ENCODE measurements at places on chromosomes 5 and 9.

DNA sequence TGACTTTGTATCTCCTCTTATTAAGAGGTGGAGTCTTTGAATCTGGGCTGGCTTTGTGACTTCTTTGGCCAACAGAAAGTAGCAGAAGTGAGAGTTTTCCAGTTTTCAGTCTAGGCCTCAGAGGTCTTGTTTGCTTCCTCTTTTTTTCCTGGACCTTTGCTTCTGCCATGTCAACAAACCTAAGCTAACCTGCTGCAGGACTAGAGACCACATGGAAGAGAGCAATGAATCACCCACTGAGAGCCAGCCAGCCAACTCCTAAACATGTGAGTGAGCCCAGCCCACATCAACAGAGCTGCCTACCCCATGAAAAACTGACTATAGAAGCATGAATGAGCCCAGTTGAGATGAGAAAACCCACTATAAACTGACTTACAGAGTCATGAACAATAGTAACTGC is 29.9 kb downstream of the MRPL22 start:
- no peak for DNase-seq

- DNase-seq: no peak
Observed at GRCh38 chr5:158644301-158644700, 455.4 kb downstream of the EBF1 start.

DNA sequence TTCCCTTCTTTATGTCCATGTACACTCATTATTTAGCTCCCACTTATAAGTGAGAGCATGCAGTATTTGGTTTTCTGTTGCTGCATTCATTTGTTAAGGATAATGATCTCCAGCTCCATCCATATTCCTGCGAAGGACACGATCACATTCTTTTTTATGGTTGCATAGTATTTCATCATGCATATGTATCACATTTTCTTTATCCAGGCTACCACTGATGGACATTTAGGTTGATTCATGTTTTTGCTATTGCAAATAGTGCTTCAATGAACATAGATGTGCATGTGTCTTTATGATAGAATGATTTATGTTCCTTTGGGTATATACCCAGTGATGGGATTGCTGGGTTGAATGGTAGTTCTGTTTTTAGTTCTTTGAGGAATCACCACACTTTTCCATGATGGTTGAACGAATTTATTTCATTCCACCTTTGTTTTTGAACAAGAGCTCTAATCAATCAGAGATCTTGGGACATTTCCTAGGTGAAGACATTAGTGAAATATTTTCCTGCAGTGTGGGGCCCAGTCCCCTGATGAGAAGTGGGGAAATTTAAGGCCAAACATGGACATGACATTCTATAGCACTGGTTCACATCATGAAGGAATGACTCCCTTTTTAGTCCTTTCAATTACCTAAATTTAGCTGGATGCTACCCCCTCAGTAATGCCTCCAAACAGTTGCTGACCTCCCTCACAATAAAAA is 7.1 kb upstream of the TEX48 start:
- no peak for DNase-seq

DNA sequence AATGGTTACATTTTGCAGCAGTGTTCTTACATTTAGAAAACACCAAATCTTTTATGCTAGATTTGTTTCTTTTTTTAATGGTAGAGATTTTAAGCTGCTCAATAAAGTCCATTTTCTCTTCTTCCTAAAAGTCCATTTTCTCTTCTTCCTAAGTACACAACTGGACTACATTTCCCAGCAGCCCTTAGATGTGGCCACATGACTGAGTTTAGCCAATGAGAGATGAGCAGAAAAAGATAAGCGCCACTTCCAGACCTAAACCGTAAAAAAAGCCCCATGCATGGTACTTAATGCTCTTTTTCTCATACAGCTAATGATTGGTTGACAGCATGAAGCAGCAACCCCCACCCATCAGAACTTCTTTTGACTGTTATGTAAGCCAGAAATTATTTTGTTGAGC is 206.7 kb downstream of the FAM114A2 start:
- no peak for DNase-seq

GRCh38 chr5:56167519-56167918 is 65.6 kb downstream of the ANKRD55 start:
- no peak for DNase-seq

DNA sequence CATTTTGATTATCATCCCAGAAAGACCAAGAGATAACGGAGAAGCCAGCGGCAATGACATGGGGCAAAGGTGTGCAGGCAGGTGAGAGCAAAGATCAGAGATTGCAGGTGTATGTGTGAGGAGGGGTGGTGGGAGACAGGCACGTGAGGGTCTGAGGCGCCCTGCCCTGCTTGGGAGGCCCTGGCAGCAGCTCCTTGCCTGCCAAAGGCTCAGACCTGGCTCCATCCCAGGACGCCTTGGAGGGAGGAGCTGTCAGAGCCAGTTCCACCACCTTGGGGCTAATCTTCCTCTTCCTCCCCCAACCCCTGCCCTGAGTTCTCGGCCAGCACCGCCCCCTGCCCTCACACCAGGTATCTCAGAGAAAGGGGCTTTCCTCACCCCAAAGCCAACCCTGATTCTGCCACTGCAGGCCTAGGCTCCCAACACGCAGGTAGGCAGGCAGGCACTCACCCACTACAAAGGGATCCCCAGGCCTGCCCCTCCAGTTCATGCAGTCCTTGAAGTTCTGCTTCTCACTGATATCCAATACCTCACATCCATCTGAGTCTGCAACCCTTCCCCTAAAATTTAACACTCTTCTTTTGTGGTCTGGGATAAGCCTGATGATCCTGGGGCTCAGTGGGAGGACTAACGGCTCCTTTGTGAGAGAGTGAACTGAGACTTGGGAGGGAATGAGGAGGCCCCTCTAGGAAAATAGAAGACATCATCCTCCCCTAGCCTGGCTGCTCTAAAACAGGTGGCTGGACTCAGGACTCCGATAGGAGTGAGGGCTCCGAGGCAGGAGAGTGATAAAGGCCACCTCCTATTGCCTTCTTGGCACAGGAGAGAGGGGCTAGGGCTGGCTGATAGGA is 1.8 kb downstream of the AQP3 start:
- no peak for DNase-seq

GRCh38 chr9:93665637-93666438 is 89.5 kb downstream of the PHF2 start:
- DNase-seq: no peak

DNA sequence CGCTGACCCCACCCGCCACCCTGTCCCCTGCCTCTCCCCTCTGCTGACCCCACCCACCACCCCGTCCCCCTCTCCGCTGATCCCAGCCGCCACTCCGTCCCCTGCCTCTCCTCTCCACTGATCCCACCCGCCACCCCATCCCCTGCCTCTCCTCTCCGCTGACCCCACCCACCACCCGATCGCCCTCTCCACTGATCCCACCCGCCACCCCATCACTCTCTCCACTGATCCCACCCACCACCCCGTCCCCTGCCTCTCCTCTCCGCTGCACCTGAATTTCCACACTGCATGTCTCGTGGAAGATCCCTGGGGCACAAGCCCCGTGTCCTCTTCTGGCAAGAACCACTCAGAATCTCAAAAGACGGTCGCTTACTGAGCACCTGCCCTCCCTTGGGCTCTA is 53.4 kb upstream of the OLFM1 start:
- no peak for DNase-seq

DNA sequence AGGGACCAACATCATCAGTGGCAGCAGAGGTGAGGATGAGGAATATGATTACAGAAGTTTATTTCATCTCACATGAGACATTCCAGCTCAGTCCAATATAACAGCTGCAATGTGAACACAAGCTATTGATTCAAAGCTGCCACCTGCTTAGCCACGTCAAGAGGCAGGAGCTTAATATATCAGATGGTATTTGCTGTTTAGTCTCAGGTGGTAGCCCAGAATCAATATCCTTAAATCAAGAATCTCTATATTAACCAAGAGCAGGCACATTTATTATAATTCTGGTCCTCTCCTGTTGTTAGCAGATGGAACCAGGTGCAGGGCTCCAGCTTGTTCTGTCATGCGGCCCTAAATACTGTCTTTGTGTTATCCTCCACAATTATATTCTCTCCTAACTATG is 431.6 kb downstream of the ICE1 start:
- DNase-seq: no peak

GRCh38 chr5:116145416-116145815 is 60.6 kb downstream of the COMMD10 start:
- DNase-seq: no peak

- no peak for DNase-seq
Observed at GRCh38 chr9:99054581-99054980, 50.3 kb upstream of the TGFBR1 start.

- DNase-seq: no peak
Observed at GRCh38 chr5:141634720-141635119, 1.9 kb downstream of the HDAC3 start.

DNA sequence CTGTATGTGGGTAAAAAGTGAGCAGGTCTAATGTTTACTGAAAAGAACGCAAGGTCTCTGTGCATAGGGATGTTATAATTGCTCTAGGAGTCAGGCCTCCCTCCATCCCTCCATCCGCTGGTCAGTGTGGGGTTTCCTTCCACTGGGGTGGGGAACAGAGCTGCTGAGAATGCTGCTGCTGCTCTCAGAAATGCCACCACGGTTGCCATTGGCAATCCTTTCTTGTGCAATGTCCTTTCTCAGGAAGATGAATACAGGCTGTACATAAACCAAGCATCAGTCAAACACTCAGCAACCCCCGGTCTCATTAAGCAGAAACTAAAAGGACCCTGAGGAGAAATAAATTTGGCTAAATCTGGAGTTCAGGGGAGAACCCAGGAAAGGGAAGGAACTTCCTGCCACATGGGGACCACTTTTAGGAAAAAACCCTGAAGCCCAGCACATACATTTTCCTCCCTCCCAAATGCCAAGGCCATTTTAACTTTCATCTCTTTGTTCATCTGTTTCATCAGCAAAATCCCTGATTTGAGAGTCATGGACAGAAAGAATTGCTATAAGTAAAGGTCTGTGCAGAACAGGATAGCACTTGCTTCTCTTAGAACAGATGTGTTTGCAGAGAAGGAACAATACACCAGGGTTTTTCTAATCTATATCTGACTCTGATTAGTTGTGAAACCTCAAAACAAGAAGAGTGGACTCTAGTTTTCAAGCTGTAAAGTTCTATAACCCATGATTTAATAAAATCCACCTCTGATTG is 70.4 kb upstream of the SLC1A3 start:
- no peak for DNase-seq

Measured in stimulated activated CD4-positive, alpha-beta T cell treated with anti-CD3 and anti-CD28 coated beads, TNF-alpha, amount 100 ng/mL, for 24 hours (primary cell).